Type B pancreatic cell (in vitro differentiated cells): ENCODE measurements at places on chromosomes 1 and 21.

DNA sequence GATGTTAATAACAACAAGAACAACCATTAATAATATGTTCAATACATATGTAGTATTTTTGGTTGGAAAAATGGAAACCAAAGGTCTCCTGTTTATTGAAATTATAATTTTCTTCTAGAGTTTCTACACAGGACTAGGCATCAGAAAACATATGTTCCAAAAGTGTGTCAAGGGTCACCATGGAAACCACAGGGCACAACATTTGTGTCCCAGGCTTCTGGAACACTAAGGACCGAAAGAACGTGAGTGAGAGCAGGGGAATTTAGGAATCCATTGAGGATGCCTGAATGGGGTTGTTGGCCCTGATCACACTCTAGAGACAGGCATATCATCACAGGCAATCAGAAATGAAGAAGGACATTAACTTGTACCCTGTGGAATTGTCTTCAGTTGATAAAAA lies 7.5 kb upstream of the CDC14A start:
- H3K27ac ChIP-seq = no peak overlapping the region
- no peaks in the 10 kb centered on the region for H3K4me1 ChIP-seq
- DNase-seq = no peak
- no peak overlapping the region for H3K4me3 ChIP-seq
- H3K27me3 ChIP-seq = no peaks in the 10 kb centered on the region
- H3K36me3 ChIP-seq = no peaks in the 10 kb centered on the region

GRCh38 chr1:56045062-56045461 lies 534.3 kb downstream of the PLPP3 start:
- no peak for DNase-seq
- H3K4me3 ChIP-seq = no peak overlapping the region
- H3K27ac ChIP-seq = no peak overlapping the region

DNA sequence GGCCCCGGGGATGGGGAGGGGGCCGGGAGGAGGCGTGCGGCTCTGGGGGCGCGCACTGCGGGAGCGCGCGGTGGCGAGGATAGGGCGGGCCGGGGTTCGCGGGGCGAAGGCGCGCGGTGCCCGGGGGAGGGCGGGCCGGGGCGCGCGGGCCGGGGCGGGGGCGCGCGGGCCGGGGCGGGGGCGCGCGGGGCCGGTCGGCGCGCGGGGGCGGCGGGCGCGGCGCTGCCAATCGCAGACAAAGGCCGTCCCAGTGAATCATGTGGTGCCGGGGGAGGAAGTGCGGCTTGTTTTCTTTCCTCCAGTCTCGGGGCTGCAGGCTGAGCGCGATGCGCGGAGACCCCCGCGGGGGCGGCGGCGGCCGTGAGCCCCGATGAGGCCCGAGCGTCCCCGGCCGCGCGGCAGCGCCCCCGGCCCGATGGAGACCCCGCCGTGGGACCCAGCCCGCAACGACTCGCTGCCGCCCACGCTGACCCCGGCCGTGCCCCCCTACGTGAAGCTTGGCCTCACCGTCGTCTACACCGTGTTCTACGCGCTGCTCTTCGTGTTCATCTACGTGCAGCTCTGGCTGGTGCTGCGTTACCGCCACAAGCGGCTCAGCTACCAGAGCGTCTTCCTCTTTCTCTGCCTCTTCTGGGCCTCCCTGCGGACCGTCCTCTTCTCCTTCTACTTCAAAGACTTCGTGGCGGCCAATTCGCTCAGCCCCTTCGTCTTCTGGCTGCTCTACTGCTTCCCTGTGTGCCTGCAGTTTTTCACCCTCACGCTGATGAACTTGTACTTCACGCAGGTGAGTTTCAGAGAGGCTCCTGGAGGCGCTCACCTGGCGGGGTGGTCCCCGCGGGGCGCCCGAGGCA lies at the start of gene GPR137B:
Gene GPR137B (plus strand): TSS at position 287 of the 851 bp plus-strand sequence. CDS start 84 bp downstream, at position 371.
- peak within 1 kb of the TSS; percentile 87 for H3K27ac ChIP-seq
- DNase-seq = no peak
- peak within 1 kb of the TSS; percentile 98 for H3K4me3 ChIP-seq
- peaks cover 46% of the 10 kb centered on the region for H3K27me3 ChIP-seq
- peaks cover 3% of the 10 kb centered on the region for H3K36me3 ChIP-seq

- H3K27ac ChIP-seq = no peak overlapping the region
- H3K27me3 ChIP-seq = peaks cover 56% of the 10 kb centered on the region
- DNase-seq = no peak
- H3K36me3 ChIP-seq = no peaks in the 10 kb centered on the region
- peaks cover 8% of the 10 kb centered on the region for H3K4me1 ChIP-seq
These were observed 5.6 kb upstream of the TDRD10 start for GRCh38 chr1:154496383-154496782.

DNA sequence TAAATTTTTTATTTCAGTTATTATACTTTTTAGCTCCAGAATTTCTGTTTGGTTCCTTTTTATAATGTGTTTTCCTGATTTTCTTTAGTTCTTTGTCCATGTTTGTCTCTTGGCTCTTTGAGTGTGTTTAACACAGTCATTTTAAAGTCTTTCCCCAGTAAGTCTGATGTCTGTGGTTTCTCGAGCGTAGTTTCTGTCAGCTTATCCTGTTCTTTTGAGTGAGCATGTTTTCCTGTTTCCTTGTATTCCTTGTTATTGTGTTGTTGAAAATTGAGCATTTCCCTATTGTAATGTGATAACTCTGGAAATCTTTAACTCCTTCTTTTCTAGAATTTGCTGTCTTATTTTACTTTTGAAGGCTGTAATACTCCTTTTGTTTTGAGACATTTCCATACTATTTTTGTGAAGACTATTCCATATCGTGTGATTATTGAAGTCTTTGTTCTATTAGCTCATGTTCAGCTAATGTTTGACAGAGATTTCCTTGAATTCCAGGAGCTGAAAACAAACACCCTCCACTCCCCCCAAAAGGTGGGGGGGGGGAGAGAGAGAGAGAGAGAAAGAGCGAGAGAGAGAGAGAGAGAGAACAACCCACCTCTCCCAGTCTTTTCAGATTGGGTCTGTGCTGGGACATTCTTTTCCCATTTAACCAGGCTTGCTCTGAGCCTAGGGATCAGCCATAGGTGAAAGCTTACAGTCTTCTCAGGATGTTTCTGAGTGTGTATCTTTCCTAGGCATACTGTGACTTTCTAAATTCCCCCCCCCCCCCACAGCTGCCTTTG lies 38.3 kb downstream of the SDCCAG8 start:
- H3K4me1 ChIP-seq = no peaks in the 10 kb centered on the region
- DNase-seq = no peak
- no peaks in the 10 kb centered on the region for H3K27me3 ChIP-seq
- no peak overlapping the region for H3K27ac ChIP-seq

DNA sequence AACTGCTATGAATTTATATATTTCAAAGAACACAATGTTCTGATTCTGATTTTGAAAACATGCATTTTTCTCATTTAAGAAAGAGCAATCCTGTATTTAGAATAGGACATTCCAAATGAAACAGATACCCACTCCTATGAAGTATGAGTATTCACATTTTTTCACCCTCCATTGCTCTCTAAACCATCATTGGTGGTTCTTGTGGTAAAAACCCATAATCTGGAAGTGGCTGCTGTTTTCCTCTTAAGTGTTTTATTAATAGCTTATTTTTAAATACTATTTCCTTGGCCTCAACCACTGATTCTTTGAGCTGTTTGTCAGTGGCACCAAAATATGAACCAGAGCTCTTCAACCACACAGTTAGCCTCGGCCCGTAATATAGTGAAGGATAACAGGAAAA lies 60.0 kb upstream of the ADAM30 start:
- H3K4me3 ChIP-seq = no peak overlapping the region
- no peak for DNase-seq
- no peak overlapping the region for H3K27ac ChIP-seq
- no peaks in the 10 kb centered on the region for H3K4me1 ChIP-seq
- H3K27me3 ChIP-seq = no peaks in the 10 kb centered on the region

- DNase-seq = no peak
- no peak overlapping the region for H3K4me3 ChIP-seq
- no peaks in the 10 kb centered on the region for H3K4me1 ChIP-seq
- no peaks in the 10 kb centered on the region for H3K36me3 ChIP-seq
- H3K27me3 ChIP-seq = no peaks in the 10 kb centered on the region
- H3K27ac ChIP-seq = no peak overlapping the region
These were observed 14.5 kb downstream of the HHAT start for GRCh38 chr1:210342986-210343780.

DNA sequence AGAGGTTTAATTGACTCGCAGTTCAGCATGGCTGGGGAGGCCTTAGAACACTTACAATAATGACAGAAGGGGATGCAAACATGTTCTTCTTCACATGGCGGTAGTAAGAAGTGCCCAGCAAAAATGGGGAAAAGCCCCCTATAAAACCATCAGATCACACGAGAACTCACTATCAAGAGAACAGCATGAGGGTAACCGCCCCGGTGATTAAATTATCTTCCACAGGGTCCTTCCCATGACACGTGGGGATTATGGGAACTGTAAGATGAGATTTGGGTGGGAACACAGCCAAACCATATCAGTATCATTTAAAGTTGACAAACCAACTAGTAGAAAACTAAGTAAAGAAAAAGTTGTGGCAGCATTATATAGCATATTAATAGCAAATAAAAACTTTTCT lies 71.3 kb upstream of the DNAJC6 start:
- no peaks in the 10 kb centered on the region for H3K4me1 ChIP-seq
- H3K36me3 ChIP-seq = no peaks in the 10 kb centered on the region
- H3K27ac ChIP-seq = no peak overlapping the region

DNA sequence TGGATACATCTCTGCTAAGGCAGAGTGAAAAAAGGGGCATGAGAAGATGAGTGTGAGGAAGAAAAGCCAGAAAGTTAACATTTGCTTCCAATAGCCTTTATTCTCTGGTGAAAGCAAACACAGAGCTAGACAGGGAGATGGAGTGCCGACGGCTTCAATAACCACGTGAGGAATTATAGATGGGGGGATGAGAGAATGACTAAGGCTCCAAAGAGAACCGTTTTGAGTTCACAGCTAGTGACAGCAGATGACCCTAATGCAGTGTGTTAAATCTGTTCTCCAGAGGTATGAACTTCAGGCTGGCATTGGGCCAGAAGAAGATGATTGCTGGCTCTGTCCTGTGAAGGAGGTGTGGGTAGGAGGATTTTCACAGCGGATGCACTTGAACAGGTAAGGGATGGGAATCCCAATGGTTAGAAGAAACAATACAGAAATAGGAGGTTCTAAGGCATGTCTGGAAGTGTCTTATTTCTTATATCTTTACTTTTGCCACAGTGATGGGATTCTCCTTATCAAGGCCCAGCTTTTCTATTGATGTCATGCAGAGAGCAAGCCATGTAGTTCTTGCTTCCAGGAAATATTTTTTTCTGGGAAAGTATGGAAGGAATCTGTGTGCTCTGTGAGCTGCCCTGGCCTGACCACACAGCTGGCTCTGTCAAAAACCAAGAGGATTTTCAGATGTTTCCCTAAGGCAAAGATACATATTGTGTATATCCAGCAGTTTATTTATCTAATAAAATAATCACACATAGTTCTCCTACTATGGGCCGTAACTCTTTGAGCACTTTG lies 573.8 kb downstream of the LTN1 start:
- no peaks in the 10 kb centered on the region for H3K36me3 ChIP-seq
- DNase-seq = no peak
- H3K27me3 ChIP-seq = no peaks in the 10 kb centered on the region
- H3K4me3 ChIP-seq = no peak overlapping the region
- no peaks in the 10 kb centered on the region for H3K4me1 ChIP-seq

- no peaks in the 10 kb centered on the region for H3K36me3 ChIP-seq
- DNase-seq = no peak
- H3K27me3 ChIP-seq = peaks cover 5% of the 10 kb centered on the region
- H3K4me3 ChIP-seq = peak overlapping the region; percentile 75
- H3K4me1 ChIP-seq = peaks cover 13% of the 10 kb centered on the region
- peak overlapping the region; percentile 32 for H3K27ac ChIP-seq
These were observed 57.3 kb downstream of the PSMG1 start for GRCh38 chr21:39125752-39126485.

GRCh38 chr1:111559736-111560279 lies 56.4 kb upstream of the ADORA3 start:
- no peak overlapping the region for H3K27ac ChIP-seq
- DNase-seq = no peak
- H3K27me3 ChIP-seq = no peaks in the 10 kb centered on the region
- H3K4me1 ChIP-seq = peaks cover 6% of the 10 kb centered on the region
- no peaks in the 10 kb centered on the region for H3K36me3 ChIP-seq

DNA sequence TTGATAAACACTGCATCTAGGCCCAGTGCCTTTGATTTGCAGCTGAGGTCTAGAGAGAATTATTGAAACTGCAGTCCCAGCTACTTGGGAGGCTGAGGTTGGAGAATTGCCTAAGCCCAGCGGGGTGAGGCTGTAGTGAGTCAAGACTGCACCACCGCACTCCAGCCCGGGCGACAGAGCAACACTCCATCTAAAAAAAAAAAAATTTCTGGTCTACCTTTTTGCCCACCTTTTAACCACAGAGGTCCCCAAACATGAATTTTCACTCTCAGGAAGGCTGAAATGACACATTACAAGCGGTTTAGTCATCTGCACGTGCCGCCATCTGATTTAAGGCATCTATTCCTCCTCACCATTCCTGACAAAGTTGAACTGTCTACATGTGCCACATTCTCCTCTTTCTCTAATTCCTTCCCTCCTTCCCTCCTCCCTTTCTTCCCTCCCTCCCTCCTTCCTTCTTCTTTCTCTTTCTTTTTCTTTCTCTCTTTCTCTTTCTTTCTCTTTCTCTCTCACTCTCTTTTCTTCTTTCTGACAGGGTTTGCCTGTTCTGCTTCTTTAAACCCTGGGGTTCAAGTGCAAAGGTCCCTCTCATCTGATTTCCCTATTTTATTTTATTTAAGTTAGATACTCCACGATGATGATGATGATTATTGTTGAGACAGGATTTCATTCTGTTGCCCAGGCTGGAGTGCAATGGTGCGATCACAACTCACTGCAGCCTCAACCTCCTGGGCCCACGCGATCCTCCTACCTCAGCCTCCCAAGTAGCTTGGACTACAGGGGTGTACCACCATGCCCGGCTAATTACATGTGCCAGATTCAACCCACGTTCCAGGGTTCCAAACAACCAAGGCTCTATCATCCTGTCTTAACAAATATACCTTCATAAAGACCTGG lies 3.0 kb upstream of the SOD1 start:
- H3K4me3 ChIP-seq = no peak overlapping the region
- no peak for DNase-seq
- H3K27ac ChIP-seq = no peak overlapping the region
- H3K36me3 ChIP-seq = peaks cover 13% of the 10 kb centered on the region

- H3K27me3 ChIP-seq = peaks cover 40% of the 10 kb centered on the region
- peaks cover 17% of the 10 kb centered on the region for H3K4me1 ChIP-seq
- DNase-seq = no peak
- peak overlapping the region; percentile 86 for H3K4me3 ChIP-seq
These were observed 2.9 kb downstream of the COL9A2 start for GRCh38 chr1:40313958-40314720.
